ENCODE measurements at places on chromosomes 16 and 17.
A peak's percentile ranks its signal among the peaks of the same experiment; 100 is the strongest.

DNA sequence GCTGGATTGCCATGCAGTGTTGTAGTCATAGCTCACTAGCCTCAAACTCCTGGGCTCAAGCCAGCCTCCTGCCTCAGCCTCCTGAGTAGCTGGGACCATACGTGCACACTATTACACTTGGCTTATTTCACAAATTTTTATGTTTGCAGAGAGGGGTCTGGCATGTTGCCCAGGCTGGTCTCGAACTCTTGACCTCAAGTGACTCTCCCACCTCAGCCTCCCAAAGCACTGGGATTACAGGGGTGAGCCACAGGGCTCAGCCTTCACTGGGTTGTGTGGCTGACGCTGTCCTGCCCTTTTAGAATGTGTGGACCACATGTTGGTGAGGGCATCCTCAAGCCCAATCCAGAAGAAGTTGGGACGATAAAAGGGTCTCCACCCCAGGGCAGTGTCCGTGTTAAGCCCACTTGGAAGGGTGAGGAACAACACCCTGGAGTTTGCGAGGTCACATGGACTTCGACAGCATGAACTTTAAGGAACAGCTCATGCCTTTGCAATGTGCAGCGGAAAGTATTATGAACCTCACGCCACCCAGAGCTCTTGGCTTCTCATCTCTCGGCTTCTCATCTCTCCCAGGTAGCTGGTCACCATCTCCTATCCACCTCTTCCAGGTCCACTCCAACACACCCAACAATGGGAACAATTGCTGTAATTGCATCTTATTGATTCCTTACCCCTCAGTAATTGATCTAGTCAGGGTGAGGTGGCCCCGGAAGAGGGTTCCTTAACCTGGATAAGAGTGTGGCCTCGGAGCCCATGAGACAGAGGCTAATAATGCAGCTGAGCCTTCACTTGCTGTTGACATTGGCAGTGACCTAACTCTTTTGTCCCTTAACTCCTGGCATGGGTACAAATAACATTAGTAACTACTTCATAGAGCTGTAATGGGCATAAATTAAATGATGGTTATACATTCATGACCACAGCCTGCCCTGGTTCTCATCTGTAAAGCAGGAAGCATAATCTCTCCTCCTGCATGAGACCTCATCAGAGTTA, 6.7 kb downstream of the FOXL1 start:
- DNase-seq: no peak

GRCh38 chr17:15261258-15261801, 3.8 kb downstream of the PMP22 start:
- DNase-seq: no peak

DNA sequence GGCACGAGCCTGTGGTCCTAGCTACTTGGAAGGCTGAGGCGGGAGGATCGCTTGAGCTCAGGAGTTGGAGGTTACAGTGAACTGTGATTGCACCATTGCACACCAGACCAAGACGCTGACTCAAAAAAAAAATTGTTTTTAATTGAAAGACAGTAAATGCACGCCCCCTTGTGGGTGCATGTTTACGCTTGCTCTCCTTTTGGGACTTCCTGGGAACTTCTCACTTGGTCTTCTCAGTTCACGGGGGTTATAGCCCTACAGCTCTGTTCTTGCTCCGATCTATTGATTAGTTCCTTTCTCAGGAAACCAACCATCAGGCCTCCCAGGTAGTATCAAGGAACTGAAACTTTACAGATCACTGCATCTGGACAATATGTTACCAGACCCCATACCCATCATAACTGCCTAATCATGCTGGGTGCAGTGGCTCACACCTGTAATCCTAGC, 14.2 kb upstream of the RIPOR1 start:
- peak; percentile 79 for DNase-seq

GRCh38 chr17:45332989-45333701, 16.3 kb upstream of the MAP3K14 start:
- DNase-seq: no peak

DNA sequence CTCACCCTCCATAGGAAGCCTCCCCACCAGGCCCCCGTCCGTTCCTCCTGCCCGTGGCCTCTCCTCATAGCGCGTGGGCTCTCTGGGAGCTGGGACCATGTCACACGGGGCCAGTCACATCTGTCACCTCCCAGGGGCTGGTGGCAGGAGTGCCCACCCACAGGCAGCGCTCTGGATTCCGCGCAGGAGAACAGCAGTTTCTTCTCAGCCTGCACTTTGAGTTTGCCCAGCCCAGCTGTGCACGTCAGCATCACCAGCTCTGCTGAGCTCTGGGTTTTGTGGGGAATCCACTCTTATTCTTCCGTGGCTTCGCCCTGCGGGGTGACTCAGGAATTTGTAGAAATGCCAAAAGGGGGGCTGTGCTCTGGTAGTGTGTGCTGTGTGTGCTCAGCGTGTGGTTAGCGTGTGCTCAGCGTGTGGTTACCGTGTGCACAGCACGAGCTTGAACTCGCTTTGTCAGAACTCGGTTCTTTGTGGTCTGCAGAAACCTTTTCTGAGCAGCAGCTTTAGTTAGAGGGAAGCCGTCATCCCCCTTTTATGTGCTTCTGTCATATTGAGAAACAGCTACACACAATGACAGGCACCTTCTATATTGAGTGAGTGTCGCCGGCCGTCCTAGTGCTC, 3.2 kb downstream of the ACSF3 start:
- no peak for DNase-seq

DNA sequence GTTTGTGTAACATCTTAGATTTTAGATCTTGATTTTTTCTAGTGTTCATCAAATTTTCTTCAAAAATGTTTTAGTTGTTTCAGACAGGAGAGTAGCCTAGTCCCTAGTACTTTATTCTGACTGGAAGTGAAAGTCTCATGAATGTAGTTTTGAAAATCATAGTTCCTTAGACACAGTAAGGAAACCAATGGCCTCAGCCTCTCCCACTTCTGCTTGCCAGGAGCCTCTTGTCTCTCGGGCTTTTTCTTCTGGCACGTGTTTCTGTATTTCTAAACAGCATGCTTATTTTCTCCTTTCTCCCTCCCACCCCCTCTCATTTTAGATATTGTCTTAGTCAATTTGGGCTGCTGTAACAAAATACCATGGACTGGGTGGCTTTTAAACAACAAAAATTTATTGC, 9.8 kb downstream of the SLFN5 start:
- DNase-seq: peak; percentile 12

- DNase-seq: no peak
Measured at GRCh38 chr16:69089091-69089910, 16.2 kb upstream of the HAS3 start.

- DNase-seq: no peak
Measured at GRCh38 chr17:82864713-82865248, 25.0 kb upstream of the ZNF750 start.

DNA sequence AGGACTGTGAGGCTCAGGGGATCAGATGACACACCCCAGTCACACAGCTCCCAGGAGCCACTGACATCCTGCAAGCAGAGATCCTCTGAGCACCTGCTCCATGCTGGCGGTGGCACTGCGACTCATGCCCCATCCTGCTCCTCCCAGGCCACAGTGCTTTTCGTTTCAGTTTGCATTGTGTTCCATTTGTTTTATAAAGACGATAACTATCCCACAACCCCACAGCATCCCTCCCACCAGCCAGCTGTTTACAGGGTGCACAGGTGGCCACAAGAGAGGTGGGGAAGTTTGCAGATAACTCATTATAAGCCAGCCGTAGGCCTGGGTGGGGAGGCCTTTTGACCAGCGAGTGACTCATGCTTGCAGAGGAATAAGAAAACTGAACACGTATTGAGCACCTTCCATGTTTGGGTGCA, 28.2 kb downstream of the BCO1 start:
- no peak for DNase-seq

DNA sequence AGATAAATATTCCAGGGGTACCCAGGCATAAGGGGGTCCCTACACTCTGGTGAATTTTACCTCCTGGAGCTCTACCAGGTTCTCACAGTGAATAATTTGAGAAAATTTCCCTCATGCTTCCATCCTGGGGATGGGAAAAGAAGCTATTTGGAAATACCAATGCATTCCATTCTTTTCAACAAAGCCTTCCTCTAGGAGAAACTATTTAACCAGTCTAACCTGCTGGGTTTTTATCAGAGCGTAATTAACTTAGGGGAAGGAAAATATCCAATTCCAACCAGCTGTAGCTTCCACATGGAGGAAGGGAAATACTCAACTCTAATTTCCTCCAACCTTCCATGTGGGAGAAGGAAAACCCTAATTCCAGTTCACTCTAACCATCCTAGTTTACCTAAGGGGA, 17.0 kb downstream of the MFSD6L start:
- DNase-seq: no peak

DNA sequence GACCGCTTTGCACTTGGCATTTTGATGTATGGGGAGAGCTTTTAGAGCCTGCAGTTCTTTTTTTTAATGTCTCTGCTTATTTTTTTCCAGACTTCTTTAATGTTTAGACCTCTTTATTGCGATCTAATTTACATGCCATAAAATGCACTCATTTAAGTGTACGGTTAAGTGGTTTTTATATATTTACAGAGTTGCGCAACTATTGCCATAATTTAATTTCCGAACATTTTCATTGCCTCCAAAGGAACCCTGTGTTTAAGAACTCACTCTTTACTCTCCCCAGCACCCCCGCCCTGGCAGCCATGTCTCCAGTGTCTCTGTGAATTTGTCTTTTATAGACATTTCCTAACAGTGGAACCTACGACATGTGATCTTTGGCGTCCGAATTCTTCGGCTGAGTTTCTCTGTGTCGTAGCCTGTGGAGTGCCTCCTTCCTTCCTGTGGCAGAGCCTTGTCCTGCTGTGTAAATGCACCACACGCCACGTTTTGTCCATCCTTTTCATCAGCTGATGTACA, 24.0 kb downstream of the ZNF750 start:
- DNase-seq: no peak

GRCh38 chr16:83956336-83957289, 3.6 kb downstream of the OSGIN1 start:
- peak; percentile 21 for DNase-seq

- no peak for DNase-seq
Measured at GRCh38 chr16:15644267-15644961, 1.5 kb upstream of the MARF1 start.

- no peak for DNase-seq
Measured at GRCh38 chr16:9511389-9511788, 419.9 kb downstream of the HAPSTR1 start.

DNA sequence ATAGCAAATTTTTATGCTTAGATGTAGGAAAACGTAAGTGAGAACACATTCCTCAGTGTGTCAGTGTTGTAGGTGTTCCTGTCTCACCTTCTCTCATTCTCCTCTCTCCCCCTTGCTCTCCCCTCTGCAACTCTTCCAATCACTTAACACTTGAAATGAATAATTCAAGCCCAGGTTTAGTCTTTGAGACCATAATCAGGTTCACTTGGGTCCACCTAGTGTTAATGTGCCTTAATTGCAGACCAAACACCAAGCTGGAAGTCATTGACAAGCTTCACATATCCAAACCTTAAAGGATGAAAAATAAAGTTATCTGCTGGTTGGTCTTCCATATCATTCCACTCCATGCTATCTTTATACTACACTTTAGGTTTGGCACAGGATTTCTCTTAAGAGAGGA, 37.0 kb downstream of the STXBP4 start:
- no peak for DNase-seq

GRCh38 chr16:10067406-10067805, 114.8 kb downstream of the GRIN2A start:
- DNase-seq: no peak

- no peak for DNase-seq
Measured at GRCh38 chr17:66488864-66489263, 186.5 kb downstream of the PRKCA start.

DNA sequence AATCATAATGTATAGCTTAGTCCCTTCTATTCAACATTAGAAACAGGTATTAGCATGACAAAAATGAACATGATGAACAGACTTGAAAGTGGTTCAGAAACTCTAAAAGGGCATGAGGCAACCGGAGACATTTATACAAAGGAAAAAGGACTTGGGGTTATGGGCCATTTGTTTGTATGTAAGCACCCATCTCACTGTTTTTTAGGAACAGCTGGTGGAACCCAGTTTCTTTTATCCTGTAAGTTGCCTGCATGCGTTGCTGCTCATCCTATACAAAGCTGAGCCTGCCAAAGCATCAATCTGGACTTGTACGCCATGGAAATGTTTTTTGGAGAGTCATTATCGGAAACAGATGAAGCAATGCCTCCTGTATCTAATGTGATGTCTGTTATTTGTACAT, 72.3 kb upstream of the NACA2 start:
- no peak for DNase-seq

GRCh38 chr17:17812211-17813054, 24.4 kb downstream of the SREBF1 start:
- no peak for DNase-seq

DNA sequence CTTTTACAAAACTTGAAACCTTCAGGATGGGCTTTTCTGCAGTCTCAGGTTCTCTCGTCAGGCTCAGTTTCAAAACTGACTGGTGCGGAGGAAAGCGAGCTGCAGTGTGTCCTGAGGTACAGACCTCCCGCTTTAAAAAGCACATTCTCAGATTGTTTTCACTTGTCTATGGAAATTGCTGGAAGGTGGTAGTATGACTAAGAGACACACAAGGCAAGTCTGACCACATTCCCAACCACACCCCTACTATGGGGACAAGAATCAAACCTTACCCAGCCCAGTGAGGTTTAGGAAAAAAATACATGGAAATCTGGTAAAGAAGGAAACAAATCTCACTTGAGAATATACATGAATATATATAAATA, 18.2 kb downstream of the SRP68 start:
- DNase-seq: peak; percentile 44

- DNase-seq: peak; percentile 12
Measured at GRCh38 chr16:16861546-16861945, 482.6 kb downstream of the NPIPA7 start.

- DNase-seq: no peak
Measured at GRCh38 chr17:61813211-61813610, 50.1 kb downstream of the BRIP1 start.

- DNase-seq: no peak
Measured at GRCh38 chr17:41396996-41397660, at the start of gene KRT31. KRT31 (minus strand) TSS chr17:41397608; CDS start chr17:41397539, 69 bp downstream.

GRCh38 chr17:413016-413350, 60.4 kb upstream of the RPH3AL start:
- no peak for DNase-seq

DNA sequence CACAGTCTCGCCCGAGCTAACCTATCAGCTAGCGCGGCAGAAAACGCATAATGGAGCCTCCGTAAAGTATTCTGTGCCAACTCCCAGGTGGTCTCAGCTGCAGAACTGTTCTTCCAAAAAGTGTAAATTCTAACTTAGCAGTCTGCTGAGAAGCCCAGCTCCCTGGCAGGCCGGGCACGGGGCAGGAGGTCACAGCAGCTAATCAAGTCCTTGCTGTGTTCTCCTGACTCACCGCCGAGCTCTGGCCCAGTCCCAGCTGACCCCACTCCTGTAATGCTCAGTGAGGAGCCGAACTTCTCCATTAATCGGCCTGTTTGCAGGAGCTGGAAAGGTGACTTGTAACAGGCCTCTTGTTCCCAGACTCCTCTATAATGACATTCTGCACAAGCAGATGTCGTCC, 193.3 kb downstream of the IRX3 start:
- DNase-seq: no peak

GRCh38 chr17:15436473-15437302, 30.7 kb downstream of the CDRT4 start:
- no peak for DNase-seq

- DNase-seq: no peak
Measured at GRCh38 chr16:17336530-17336900, 134.2 kb downstream of the XYLT1 start.
